ENCODE measurements at places on chromosomes 12 and 14.

- no peak for DNase-seq
Measured at GRCh38 chr12:13599176-13599575, 382.2 kb downstream of the GRIN2B start.

- DNase-seq: no peak
Measured at GRCh38 chr12:89932954-89933353, 224.3 kb upstream of the ATP2B1 start.

DNA sequence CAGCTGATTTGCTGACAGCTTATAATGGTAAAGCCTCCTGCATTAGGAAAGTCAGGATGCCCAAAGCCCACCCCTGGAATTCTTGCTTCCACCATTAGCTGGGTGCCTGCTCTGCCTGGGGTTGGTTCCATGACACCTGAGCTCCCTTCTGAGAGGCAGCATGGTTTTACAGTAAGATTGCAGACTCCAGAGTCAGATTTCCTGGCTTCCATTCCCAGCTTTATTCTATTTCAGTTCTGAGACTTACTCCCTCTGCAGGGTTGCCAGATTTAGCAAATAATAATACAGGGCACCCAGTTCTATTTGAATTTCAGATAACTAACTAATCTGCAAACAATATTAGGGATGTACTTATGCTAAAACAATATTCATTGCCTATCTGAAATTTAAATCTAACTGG lies 12.2 kb downstream of the STAB2 start:
- no peak for DNase-seq

GRCh38 chr14:57692671-57693070 lies 173.2 kb downstream of the SLC35F4 start:
- no peak for DNase-seq

- no peak for DNase-seq
Measured at GRCh38 chr12:76201316-76201715, 116.8 kb upstream of the NAP1L1 start.

- DNase-seq: no peak
Measured at GRCh38 chr14:56205881-56206280, 87.7 kb downstream of the PELI2 start.

- DNase-seq: no peak
Measured at GRCh38 chr14:47226877-47227520, 448.4 kb downstream of the MDGA2 start.

DNA sequence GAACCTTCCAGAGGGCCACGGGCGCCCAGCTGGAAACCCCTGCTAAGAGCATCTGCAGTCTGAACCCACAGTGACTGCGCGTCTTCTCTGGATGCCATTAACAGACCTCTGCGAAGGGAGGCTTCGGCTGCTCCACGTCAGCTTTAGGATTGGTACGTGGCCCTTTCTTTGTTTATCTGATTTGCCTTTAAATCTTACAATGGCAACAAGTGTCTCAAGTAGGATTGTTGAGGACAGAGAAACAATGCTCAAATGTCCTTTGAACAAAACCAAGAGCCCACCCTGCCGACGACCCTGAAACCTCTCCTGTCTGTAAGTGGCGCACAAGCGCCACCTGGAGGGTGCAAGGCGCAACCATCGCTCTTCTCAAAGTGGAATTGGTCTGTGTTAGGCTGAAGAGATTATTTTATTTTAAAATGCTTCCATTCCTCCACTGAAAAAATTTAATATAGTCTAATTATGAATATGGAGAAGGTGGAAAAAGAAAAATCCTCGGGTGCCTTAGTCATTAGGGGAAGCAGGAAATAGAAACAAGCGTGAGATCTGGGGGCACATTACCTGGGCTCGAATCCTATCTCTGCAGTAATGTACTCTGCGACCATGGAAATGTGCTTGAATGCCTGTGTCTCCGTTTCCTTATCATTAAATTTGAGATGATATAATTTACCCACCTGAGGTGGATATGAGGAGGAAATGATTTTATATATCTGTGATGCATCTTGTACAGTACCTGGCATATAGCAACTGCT lies 82.6 kb upstream of the PTPRB start:
- DNase-seq: no peak

DNA sequence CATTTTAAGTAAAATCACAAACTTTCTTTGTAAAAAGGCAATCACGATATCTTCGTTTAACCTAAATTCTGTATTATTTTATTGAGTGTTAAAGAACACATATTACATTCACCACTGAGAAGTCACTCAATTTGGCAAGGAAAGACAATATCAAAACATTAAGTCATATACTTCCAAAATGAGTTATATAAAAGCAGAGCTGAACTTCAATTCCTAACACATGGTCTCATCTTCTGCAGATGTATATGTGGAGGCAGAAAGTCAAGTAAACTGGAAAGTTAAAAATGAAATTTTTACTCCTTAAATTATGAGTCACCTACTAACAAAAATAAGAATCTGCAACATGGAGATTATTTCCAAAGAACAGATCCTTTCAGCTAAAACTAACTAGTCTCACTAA lies 28.7 kb downstream of the BMAL2 start:
- no peak for DNase-seq

DNA sequence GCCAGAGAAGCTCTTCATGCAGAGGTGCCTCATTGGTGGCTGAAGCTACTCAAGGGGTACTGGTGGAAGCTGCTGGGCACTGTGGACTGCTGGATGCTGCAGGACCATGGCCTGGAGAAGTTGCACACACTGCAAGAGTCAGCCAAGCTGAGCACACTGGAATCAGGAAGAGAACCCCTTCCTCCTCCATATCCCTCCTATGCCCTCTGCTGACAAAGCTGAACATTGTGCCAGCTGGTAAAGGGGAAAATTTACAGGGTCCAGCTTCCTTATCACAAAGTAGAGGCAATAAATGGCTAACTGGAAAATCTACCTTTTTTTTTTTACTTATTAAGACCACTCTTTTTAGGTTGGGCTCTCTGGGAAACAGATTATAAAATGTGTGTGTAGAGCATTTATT lies 6.5 kb downstream of the CCDC175 start:
- no peak for DNase-seq

DNA sequence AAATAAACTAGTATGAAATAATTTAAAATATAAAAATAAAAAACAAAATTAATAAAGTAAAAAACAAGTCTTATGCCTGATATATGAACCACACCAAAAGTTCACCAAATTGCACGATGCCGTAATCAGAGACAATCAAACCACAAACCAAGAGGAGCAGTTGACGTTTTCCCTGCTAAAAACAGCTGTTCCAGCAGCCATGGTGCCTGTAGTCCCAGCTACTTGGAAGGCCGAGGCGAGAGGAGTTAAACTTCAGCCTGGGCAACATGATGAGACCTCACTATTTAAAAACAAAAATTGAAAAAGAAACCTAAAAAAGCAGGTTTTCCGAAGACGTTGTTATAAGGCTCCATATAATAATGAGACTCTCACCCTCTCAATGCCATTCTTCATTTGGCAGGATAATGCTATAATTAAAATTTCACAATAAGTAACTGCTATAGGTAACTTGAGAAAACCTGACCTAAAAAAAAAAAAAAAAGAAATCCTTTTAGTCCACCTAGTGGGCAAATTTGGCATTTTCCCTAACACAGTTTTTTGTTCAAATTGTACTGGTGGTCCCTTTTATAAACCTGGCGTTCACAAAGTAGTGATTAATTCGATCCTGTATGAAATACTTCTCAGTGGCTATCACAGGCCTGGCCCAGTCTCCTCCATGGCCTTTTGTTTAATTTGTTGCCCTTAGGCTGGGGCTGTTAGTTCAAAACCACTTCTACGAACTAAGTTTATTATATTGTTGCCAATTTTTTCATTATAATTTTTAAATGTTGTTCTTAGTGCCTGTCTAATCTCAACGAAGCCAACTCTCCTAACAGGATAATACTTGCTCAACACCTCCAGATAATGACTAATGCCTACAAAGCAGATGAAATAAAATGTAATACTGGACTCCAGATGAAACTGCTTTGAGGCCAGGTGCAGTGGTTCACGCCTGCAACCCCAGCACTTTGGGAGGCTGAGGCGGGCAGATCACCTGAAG lies 62.1 kb downstream of the TNFAIP2 start:
- DNase-seq: no peak

- DNase-seq: no peak
Measured at GRCh38 chr14:91008759-91009409, 51.6 kb downstream of the RPS6KA5 start.

DNA sequence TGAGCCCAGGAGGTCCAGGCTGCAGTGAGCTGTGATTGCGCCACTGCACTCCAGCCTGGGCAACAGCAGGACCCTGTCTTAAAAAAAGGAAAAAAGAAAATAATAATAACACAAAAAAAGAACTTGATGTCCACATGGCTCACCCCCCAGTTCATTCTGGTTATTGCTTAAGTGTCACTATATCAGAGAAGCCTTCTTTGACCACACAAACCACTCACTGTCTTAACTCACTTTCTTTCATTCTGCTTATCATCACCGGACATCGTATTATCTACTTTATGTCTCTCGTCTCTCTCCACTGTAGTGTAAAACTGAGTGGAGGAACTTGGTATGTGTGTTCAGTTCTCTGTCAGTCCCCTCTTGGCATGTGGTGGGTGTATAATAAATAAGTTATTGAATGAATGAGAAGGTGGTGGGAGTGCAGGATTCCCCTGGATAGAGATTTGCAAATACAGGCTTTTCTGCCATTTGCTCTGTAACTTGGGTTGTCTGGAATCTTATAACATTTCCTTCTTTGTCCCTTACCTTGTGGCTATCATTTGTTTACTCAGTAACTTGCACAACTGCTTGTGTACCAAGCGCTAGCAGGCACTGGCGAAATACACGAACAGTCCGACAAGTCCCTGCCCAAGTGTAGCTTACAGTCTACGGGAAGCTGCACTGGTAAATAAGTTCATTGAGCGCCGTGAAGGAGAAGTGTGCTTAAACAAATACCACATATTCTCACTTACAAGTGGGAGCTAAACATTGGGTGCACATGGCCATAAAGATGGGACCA lies 86.6 kb upstream of the TRAF3 start:
- no peak for DNase-seq

GRCh38 chr12:125604976-125605375 lies 539.7 kb downstream of the AACS start:
- no peak for DNase-seq

DNA sequence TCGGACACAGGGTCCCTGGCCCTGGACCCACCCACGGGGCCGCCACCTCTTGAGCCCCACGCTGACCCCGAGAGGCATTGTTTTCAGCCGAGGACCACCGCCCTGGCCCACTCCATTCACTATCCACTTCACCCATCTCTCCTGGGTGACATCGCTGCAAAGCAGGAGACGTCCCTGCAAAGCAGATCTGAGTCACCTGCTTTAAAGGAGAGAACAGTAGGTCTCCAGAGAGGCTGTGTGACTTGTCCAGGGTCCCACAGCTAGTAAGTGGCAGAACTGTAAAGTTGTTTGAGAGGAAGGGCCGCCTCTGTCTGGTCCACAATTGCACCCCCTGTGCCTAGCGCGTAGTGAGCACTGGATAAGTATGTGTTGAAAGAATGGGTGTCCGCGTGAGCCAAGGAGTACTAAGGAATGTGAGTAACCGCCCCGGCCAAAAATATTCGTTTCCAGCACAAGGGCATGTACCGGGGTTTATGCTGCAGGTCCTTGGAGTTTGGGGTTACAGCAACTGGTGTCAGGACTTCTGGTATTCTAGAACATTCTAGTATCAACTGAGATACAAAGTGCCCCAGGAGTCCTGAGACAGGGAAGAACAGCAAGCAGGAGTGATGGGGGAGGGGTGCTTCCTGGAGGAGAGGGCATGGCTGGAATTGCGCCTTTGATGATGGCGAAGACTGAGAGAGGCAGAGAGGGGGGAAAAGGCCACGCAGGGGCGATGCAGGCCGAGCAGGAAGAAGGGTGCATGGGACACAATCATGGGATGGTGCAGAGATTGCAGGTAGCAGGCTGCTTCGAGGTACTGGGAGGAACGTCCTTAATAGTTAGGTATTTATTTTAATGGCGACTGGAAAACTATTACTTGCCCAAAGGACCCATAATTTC lies 91.1 kb downstream of the SCARB1 start:
- DNase-seq: no peak

DNA sequence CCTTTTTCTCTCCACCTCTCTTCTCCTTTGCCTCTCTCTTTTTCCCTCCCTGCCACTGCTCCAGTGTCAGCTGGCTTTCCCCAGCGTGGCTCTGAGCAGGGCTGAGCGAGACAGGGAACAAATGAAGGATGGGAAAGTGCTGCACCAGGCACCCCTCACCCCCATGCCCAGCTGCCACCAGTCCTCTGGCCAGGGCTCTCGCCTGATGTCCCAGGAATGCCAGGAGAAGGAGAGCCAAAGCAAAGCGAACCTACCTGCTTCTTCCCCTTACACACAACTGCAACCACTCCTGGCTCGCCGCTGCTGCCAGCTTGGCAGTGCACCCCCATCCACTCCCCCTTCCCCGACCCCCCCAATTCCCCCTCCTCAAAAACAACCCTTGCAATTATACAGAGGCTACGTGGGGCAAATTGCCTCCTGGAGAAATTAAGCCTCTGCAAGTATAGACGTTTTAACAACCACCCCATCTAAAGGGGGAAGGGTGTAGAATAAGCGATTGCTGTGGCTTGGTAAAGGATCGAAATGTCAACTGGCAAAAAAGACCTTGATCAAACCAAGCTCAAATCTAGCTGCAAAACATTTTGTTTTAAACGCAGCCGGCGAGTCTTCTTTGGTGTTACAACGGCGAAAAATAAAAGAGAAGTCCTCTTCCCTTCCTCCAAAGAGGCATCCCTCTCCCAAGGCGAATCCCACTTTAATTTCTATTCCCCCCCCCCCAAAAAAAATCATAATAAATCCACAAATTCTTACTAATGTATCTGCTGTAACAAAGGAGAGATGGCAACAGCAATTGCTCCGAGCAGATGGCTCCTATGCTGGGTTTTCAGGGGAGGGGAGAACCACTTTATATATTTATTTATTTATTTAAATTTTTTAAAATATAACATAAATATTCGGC lies 2.9 kb downstream of the BCL11B start:
- DNase-seq: no peak

GRCh38 chr12:76250256-76250655 lies 98.0 kb downstream of the BBS10 start:
- DNase-seq: no peak

DNA sequence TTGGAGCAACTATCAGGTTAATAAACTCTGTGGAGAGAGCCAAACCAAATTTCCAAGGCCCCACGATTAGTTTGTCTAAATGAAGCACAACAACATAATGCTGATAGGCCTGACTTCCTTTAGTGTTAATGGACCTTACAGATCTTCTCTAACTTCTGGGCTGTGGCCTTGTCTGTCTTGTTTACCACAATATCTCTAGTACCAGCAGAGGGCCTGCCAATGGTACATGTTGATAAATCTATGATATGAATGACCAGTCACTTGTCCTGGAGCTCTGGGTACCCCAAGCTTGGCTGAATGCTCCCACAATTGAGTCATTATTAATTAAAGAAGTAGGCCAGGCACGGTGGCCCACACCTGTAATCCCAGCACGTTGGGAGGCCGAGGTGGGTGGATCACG lies 78.9 kb upstream of the CISTR start:
- no peak for DNase-seq

Data from stimulated activated CD4-positive, alpha-beta T cell treated with anti-CD3 and anti-CD28 coated beads, TNF-alpha, amount 100 ng/mL, for 1 hour (primary cell).